GM12892 (cell line): ENCODE measurements at places on chromosomes 2 and 18.

DNA sequence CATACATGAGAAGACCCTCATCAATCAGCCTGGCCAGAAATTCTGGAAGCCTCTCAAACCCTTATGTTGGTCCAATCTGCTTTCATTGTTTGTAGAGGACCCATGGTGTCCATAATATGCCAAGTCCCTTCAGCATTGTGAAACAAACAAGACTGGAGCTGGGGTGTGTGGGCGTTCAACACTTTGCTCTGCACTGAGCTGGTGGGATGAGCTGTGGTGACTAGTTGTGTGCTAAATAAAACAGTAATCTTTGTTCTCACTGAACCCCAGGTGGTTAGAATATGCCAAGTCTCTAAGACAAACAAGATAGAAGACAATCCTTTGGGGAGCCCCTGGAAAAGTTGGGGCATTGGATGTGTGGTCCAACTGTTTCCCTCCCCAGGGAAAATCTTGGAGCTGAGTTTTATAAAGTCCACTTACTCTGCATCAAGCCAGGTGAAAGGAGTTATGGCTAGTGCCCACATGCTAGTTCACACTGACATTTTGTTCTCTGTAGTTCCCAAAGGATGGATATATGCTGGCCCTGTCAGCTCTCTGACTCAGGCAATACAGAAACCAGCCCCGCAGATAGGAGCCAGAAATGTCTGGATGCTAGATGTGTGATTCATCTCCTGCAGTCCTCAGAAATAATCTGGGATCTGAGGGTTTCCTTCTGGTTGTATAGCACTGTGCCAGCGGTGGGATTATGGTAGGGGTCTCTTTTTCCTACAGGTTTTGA, 260.2 kb downstream of the TMX3 start:
- DNase-seq, result no peak

- DNase-seq, result no peak
Measured at GRCh38 chr2:29749041-29749440, 172.3 kb downstream of the ALK start.

DNA sequence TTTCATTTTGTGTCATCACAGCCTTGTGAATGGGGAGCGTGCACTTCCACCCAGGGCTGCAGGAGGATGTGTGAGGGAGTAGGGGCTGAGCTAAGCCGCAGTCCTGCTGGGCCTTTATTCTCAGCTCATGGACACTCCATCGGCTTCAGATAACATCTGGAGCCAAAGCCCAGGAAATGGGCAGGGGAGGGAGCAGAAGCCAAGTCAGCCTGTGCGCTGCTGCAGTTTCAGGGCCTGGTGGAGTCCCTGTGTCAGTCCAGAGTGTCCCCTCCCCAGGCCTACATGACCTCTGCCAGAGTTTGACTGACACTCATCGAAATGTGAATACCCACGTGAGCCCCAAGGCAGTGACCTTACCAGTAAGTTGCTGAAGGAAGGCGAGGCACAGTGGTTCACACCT, 242.2 kb downstream of the LOXHD1 start:
- DNase-seq, result no peak

DNA sequence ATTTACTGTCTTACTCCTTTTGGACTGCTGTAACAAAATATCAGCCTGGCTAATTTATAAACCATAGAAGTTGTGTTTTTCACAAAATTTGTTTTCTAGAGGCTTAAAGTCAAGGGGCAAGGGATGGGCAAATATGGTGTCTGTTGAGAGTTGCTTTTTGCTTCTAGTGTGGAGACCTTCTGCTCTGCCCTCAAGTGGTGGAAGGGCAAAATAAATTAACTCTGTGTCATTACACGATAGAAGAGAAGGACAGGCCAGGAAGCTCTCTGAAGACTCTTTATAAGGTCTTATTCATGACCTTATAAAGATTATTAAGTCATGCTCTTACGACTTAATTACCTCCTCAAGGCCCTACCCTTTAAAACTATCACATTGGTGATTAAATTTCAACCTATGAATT, 181.2 kb upstream of the LRATD1 start:
- no peak for DNase-seq

- no peak for DNase-seq
Measured at GRCh38 chr2:134445985-134446382, 192.1 kb downstream of the MGAT5 start.
